ENCODE measurements at places on chromosomes 2 and 18.

GRCh38 chr2:169806586-169806985, 7.9 kb downstream of the SSB start:
- DNase-seq = no peak

DNA sequence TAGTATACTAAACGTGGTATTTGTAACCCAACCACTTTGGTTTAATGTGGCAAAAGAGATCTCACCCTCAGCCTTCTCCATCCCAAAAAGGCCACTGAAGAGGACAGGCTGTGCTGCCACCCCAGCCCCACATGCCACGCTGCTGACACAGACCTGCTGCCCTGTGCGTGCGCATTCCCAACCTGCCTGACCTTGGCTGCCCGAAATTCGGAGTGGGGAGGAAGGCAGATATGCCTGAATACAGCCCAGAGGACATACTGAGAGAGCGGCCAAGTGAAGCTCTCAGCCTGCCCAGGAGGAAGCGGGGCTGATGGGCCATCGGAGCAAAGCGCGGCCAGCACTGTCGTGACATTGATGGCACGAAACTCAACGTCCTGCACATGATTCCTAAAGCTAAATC, 70.0 kb downstream of the HDAC4 start:
- DNase-seq = no peak

- no peak for DNase-seq
These were observed 73.1 kb downstream of the LRRC30 start for GRCh38 chr18:7304061-7304370.

GRCh38 chr18:11274144-11274794, 124.9 kb upstream of the PIEZO2 start:
- no peak for DNase-seq

- DNase-seq = peak; percentile 83
These were observed 341.1 kb downstream of the ARL6IP6 start for GRCh38 chr2:153059338-153060052.

DNA sequence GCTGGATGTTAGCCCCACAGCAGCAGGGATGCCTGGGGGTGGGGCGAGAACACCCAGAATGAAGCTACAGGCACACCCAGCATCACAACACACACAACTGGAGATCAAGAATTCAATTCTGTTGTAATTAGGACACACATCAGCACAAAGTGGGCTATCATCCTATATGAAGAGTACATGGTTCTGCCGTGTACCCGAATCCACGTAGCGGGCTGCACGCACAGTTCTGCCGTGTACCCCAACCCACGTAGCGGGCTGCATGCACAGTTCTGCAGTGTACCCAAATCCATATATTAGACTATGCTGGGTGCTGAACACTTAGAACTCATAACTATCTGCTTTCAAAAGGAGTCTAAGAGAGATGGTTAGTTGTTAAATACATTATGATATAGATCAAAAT, 86.5 kb downstream of the EIPR1 start:
- DNase-seq = no peak

DNA sequence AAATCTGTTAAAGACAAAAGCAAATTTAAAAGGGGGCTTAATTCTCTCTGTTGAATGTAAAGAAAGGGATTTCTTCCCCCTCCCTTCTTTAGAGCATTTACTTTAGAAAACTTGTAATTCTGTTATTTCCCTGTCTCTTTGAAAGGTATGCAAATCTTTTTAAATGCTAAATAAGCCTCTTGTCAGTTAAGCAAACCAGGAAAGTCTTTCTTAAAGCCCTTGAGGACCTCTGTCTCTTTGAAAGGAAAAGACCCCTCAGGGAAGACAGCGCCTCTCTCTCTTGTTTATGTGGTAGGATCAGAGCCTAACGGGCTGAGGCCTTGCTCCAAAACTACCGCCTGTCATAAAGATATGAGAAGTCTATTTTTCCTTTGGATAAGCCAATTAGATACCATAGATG, 139.9 kb upstream of the CDH7 start:
- DNase-seq = no peak

DNA sequence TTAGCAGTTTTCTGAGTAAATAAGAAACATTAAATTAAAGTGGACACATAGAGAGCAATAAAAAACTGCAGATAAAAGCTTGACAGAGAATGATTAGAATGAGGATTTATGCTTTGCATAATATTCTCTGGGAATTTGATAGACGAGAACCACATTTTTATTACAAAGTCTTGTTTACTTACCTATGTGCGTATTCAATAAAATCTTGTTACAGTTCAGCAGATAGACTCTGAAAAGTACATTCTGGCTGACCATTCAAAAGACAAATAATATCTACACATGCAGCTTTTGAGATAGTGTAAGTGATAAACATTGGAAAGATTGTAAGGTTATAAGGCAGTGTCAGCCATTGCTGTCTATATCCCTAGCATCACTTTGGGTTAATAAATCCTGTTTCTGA, 381.6 kb downstream of the NYAP2 start:
- no peak for DNase-seq

DNA sequence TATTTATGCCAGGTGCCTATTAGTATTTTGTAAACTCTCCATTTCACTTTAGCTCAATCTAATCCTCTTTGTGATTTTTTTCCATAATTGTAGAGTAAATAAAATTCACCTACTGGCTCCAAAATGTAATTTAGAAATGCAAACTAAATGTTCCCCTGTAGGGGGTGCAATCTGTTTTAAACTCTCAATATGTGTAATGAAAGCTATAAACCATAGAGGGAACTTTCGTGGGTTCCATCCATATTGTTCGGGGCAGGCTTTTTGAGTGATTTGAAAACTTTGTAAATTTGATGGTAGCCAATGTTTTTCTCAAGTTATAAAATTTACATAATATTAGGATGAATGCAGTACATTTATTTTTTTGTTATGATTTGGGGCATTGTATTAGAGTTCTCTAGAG, 49.4 kb downstream of the TSPYL6 start:
- no peak for DNase-seq

GRCh38 chr2:189350540-189351209, 90.6 kb upstream of the WDR75 start:
- DNase-seq = peak; percentile 53

- DNase-seq = no peak
These were observed 125.0 kb downstream of the CACNB4 start for GRCh38 chr2:151973901-151974199.

DNA sequence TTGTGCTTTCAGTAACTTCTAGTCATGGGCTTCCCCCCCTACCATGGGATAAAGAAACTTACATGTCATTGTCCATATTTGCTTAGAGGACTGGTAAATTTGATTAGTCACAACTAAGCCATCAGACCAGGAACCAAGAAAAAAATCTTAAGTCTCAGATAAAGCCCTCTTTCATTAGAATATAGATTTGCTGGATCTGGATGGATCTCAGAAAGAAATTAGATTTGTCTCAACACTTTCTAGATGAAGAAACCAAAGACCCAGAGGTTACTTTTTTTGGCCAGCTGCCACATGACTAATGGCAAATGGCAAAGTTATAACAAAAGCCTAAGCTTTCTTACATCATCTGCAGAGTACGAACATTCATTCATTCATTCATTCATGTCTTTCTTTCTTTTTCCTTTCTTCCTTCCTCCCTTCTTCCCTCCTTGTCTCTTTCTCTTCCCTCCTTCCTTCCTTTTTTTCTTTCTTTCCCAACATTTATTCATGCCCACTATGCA, 60.2 kb downstream of the CDCA7 start:
- DNase-seq = peak; percentile 44

- DNase-seq = no peak
These were observed 250.9 kb downstream of the FBXO15 start for GRCh38 chr18:73896685-73897084.

GRCh38 chr2:173658946-173659371, 304.3 kb downstream of the CDCA7 start:
- no peak for DNase-seq

GRCh38 chr2:237343993-237344392, 70.0 kb downstream of the COL6A3 start:
- DNase-seq = no peak

- DNase-seq = no peak
These were observed 18.6 kb upstream of the RMC1 start for GRCh38 chr18:23484561-23485182.

GRCh38 chr2:205636549-205637319, 45.6 kb upstream of the NRP2 start:
- no peak for DNase-seq

DNA sequence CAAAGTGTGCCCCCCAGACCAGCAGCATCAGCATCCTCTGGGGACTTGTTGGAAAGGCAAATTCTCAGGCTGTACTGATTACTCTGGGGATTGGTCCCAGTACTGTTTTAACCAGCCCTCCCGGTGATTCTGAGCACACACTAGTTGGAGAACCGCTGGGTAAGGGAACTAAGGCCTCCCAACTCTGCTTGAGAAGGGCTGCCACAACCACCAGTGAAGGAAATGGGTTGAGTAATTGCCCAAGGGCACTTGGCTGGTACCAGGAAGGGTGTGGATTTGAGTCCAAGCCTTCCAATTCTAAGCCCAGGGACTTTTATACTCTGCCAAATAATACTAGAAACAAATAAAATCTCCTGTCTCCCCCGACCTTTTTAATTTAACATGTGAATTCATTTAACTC, 219.9 kb downstream of the SETBP1 start:
- DNase-seq = no peak

DNA sequence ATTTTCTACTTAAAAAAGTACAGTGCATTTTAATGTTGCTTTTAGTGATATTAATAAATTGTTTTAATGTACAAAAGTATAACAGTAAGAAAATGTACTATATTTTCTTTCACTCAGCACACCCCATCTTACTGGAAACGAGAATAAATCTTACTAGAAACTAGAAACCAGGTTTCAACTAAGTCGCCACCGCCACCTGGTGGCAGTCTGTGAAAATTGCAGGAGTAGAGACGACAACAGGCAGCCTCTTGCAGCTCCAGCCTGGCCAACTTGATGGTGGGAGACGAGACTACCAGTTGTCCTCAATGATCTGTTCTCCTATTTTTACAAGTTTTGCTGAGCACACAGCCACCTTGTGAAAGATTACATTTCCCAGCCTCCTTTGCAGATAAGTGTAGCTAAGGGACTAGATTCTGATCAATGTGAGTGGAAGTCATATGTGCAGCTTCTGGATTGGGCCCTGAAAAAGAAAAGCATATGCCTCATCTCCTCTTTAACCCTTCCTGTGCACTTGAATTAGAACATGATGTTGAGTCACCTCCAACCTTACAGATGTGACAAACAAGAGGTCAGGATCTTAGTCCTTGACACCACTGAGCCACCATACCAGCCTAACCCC, 8.7 kb downstream of the OTOF start:
- DNase-seq = no peak

- no peak for DNase-seq
These were observed 20.8 kb upstream of the FIGN start for GRCh38 chr2:163756588-163756987.

- no peak for DNase-seq
These were observed 16.7 kb upstream of the ADGRF3 start for GRCh38 chr2:26363323-26363722.

GRCh38 chr2:202278944-202279343, 13.4 kb downstream of the NOP58 start:
- no peak for DNase-seq

DNA sequence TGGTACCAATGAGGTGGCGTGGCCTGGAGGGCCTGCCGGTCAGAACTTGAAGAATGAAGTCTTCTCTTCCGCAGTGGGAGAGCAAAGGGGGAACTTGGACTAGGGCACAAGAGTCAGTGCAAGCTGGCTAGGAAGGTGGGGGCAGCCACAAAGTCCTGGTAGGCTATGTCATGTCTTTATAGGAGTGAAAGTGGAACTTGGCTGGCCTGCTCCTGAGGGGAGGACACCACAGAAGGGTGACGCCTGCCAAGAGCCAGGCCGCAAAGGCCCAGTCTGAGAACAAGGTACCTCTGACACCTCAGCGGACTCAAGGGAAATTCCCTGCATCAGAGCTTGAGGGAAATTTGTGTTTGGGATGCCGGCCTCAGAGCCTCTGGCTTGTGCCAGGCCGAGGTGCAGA, 32.2 kb upstream of the MAP3K20 start:
- DNase-seq = no peak

DNA sequence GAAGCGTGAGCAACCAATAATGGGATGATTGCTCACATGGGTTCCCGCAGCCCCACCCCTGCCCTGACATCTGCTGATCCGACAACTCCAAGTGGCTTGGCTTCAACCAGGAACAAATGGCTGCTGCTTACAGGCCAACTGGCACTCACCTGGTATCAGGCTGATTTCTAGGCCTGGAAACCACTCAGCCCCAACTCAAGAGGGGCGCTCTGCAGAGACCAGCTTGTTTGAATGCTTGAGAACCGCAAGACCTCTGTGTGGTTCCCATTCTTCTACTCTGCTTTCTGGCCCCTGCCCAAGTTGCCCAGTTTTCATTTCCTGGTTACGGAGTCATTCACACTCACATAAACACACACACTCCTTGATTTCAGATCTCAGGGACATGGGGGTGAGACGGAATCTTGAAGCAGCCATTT, 52.0 kb downstream of the TNP1 start:
- no peak for DNase-seq

GRCh38 chr2:238449909-238450417, 23.2 kb downstream of the ASB1 start:
- DNase-seq = no peak

DNA sequence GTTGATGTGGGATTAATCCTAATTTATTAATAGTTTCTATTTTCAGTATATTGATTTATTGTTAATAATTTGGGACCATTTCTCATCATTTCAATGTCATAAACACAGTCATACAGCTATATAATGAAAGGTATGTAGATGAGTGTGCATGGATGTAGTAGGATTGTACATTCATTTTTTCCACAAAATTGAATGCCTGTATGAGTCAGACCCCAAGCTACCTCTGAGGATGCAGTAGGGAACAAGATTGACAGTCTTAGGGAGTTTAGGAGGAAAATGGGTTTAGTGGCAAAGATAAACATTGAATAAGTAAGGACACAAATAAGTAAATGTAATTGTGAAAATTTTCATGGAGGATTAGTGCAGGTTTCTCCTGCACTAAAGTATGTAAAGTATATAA, 14.1 kb upstream of the TMEFF2 start:
- no peak for DNase-seq

- DNase-seq = no peak
These were observed 720.4 kb upstream of the GYPC start for GRCh38 chr2:125935559-125935958.

GRCh38 chr2:119673796-119674195, 5.2 kb upstream of the TMEM177 start:
- no peak for DNase-seq

- no peak for DNase-seq
These were observed 303.9 kb downstream of the CPS1 start for GRCh38 chr2:210860276-210860675.

DNA sequence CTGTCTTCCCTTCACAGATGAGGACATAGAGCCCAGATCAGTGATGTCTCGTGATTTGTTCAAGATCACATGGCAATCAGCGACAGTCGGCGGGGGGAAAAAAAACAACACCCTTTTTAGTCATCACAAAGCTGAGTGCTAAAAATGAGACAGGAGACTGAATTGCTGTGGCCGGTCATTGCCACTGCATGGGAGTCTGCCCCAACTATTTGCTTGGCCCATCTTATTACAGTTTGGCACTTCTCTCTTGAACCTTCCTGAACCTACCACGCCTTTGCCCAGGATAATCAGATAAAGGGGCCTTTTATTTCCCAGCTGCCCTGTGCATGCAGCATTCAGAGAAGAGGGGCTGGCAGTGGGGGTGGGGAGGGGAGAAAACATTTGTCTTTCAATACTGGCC, 42.7 kb downstream of the SETBP1 start:
- DNase-seq = no peak

- DNase-seq = peak; percentile 18
These were observed 69.0 kb downstream of the RAB3GAP1 start for GRCh38 chr2:135121016-135121657.

Measured in epithelial cell of proximal tubule (primary cell).